A549 treated with Mapracorat at 1 μM for 4 hours (cell line): ENCODE measurements at places on chromosomes 12 and 14. TPM values are rescaled to one million over a fixed set of nuclear protein-coding genes. Genes with fewer than 3 reads are reported as not detected.

ANAPC5 gene
- total RNA-seq = 86.4 to 94.3 TPM (median 87.6 TPM) in 5 replicates

KCNC2 gene
- not detected in 5 replicates for total RNA-seq

GPRC5D gene
- not detected in 5 replicates for total RNA-seq

GLIPR1L1 gene
- total RNA-seq = not detected in 5 replicates

CMA1 gene
- not detected in 5 replicates for total RNA-seq
